ENCODE measurements at places on chromosomes 13 and 19.

- no peak for DNase-seq
These were observed 528.4 kb downstream of the DCT start for GRCh38 chr13:93951108-93951507.

DNA sequence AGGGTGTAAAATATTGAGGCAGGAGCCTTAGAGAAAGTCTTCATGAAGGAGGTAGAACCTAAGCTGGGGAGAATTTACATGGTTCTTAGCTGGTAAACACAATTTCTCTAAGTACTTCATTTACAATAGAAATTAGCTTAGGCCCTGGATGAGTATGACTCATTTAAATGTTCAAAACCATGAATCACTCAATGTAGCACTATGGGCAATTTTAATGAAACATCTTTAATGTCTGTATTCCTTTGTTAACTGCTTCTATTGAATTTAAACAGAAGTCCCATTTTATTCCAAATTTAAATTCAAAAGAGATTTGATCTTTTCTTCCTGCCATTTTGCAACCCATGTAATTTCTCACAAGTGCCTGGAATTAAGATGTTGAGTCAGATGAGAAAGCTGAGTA lies 252.1 kb downstream of the RFC3 start:
- DNase-seq, result peak; percentile 15

DNA sequence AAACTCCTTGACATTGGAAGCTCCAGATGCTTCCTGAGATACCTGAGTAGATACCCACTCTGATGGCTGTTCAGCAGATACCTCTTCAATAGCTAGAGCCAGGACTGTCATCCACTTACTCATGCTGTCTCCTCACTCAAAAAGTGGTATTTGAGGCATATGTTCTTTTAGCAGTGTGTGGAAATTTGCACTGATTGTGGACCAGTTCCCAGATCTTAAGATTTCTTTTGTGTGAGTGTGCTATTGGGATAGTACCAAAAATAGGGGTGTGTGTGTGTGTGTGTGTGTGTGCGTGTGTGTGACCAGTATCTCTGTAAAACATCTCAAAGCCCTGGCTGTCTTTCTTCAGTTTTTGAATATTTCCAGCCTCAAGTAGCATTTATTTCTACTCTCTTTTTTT lies 108.3 kb downstream of the SLITRK5 start:
- DNase-seq, result no peak

GRCh38 chr13:74205313-74205690 lies 71.1 kb upstream of the KLF12 start:
- no peak for DNase-seq

GRCh38 chr19:38880076-38880881 lies 2.2 kb upstream of the RINL start:
- DNase-seq, result no peak

DNA sequence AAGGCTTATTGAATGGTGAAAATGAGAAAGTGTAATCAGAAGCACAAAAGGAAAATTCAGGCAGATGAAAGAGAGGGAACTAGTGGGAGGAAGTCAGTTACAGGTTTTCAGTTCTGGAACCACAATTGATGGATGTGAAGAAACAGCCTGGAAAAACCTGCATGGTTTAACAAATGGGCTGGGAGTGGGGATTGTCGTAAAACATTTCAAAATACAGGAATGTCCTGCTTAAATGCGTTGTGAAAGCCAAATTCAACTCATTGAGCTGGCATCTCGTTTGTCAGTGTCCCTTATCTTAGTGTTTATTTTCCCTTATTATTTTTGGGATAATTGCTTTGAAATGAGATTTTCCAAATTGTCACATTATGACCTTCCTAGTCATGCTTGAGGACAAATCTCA lies 106.5 kb upstream of the RFC3 start:
- DNase-seq, result no peak

DNA sequence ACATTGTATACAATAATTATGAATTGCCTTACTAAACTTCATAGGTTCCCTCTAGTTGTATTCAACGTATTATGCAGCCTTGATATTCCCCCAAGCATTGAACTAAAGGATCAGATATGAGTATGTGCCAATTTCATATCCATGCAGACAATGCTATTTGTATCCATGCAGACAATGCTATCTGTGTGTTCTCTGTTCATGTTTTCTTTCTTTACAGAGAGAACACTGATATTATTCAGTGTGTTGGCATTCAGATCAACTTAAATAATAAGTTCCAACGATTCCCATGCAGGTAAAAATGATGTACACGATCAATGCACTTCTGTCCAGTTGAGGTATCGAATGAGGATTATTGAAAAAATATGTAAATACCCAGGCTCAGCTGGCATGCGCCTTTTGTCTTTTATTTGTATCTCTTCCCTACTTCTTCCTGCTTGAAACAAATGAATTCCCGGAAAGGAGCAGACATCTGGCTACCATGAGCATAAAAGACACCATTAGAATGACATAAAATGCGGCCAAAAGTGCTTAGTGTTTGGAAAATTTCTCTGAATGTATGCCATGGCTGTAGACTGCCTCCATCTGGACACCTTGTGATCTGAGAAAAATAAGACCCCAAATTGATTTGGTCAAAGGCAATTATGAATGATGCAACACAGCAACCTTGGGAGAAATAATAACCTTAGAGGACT lies 731.5 kb downstream of the SLITRK1 start:
- DNase-seq, result no peak

All from keratinocyte (primary cell).